ENCODE measurements at places on chromosomes 5 and 9. TPM values are rescaled to one million over a fixed set of nuclear protein-coding genes. Genes with fewer than 3 reads are reported as not detected.

- no peak for DNase-seq
Measured at GRCh38 chr9:107504585-107505455, 15.3 kb upstream of the KLF4 start.

GRCh38 chr5:123811831-123812230 lies 299.9 kb downstream of the CSNK1G3 start:
- no peak for DNase-seq

GRCh38 chr5:107257885-107258520 lies 412.7 kb downstream of the EFNA5 start:
- DNase-seq = no peak

GRCh38 chr5:110150199-110150598 lies 460.5 kb downstream of the MAN2A1 start:
- DNase-seq = no peak

DNA sequence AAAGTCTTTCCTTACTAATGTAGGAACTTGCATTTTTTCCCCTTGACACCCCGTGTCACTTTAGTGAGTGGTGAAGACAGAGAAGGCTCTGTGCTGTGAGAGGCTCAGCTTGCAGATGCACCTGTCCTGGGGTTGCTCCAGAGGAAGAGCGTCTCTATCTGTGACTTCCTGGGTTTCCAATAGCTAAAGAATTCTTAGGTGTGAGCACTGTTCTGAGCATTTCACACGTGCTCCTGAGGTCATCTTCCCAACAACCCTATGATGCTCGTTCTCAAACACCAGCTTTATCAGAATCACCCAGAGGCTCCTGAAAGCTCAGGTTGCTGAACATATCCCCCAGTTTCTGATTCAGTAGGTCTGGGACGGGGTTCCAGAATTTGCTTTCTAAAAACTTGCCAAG lies 6.4 kb upstream of the CTSV start:
- no peak for DNase-seq

DNA sequence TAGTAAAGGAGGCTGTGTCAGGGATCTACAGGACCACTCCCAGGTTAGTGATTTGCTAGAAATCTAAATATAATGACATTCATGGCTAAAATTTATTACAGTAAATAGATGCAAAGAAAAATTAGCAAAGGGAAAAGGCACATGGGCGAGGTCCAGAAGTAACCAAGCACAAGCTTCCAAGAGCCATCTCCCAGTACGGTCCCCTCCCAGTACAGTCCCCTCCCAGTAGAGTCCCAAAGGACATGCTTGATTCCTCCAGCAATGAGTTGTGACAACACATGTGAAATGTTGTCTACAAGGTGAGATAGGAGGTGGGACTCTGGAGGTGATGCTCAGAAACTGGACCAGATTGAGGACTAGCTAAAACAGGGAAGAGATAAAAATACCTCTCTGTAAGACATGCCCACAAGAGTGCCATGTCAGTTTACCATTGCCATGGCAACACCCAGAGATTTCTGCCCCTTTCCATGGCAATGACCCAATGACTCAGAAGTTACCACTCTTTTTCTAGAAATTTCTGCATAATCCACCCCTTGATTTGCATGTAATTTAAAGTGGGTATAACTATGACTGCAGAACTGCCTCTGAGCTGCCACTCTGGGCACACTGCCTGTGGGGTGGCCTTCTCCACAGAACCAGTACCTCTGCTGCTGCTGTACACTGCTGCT lies 27.9 kb upstream of the CEMIP2 start:
- DNase-seq = no peak

GRCh38 chr9:127293328-127293727 lies 28.8 kb downstream of the GARNL3 start:
- DNase-seq = no peak

DNA sequence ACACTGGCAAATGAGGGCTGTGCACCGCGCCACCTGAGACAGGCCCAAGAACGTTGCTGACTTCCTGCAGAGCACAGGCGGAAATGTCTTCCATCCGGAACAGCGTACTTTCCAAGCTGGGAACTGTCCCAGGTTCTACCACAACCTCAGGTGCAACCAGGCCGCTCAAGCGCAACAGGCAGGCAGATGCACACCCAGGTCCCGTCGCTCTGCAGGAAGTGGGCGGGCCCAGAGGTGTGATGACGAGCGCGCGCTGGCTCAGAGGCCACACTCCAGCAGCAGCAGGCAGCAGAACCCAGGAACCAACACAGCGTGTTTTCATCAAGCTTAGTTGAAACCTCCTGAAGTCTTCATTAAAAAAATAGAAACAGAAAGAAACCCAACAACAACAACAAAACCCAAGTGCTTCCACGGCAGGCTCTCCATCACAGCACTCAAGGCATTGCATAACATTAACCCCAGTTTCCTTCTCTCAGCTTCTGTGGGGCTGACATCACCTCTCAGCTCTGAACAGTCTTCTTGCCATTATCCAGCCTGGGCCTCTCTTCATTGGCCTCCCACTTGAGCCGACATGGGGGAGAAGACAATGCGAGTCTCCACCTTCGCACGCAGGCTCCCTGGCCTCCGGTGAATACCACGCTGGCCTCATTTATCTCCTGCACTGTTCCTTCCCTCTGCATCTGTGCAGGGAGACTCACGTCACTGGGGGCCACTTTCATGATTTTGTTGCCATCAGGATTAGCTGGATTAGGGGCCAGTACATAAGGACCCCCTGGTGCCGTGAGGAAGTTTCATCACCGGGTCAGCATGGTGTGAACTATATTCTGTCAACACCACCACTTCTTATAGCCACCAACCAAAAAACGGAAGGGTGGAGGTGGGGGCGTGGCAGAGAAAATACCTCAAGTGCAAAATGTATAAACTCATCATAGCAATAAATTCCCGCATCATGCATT lies 22.1 kb downstream of the PTCH1 start:
- no peak for DNase-seq

DNA sequence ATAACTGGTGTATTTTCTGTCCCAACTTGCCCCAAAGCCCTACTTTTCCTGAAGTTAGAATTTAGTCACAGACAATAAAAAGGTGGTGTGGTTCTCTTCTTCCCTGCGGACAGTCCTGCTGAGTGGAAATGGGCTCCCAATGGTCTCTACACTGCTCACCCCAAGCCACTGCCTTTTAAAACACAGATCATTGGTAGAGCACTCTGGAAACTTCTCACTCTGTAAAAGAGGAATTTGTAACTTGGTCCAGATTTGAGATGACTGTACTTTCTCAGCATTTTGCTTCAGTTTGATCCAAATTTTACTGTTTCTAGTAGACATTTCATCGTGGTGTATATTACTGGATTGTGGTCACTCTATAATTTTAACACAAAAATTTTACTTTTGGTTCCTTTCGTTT lies 80.3 kb upstream of the ROR2 start:
- DNase-seq = no peak

DNA sequence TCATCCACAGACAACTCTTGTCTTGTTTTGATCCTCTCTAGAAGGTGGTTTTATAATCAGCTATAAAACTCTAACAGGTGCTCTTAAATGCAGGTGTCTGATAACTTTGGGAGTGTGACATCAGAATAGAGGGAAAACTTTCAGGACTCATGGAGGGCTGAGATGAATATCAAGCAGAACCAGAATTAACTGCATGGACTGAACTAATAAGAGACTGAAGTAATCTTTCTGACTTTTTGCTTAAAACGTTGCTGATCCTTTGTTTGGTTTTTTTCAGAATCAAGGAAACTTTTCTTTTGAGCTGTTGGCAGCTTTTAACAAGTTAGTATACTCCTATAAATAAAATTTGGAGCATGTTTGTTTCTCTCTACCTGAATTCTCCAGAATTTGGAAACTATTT lies 2.3 kb upstream of the OR2V2 start:
- no peak for DNase-seq

DNA sequence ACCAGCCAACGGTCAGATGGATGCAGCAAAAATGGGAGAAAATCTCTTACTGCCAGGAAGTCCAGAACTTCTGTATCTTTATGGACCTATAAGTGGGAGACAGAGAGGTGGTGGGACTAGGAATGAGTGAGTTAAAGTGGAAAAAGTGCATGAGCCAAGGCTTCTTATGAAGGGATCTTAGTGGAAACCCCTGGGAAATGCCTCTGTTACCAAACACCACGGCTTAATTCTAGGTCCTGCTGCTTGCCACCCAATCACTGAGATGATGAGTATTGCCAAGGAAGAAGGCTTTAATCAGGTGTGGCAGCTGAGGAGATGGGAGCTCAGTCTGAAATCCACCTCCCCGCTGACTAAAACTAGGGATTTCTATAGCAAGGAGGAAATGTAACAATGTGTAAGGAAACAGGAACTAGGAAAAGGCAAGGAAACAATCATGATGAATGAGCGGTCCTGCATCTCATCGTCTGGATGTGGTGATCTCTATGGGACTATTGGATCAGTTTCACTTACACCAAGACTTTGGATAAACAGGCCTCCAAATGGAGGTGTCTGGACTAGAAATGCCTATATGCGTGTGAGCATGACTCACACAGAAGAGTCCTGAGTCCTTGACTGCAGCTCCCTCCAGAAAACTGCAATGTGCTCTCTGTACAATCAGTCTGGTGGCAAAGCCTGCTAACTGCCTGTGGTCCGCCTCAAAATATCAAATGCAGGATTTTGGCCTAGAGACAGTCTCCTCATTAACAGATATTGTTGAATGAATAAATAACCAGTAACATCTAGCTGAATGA lies 98.2 kb upstream of the PRR16 start:
- DNase-seq = no peak

- no peak for DNase-seq
Measured at GRCh38 chr5:145859897-145860296, 12.9 kb downstream of the GRXCR2 start.

Gene TMEFF1
- not detected for total RNA-seq

Gene TTC23L
- total RNA-seq = not detected

Gene PCDHAC2
- 3.1 TPM for total RNA-seq

Gene C9
- total RNA-seq = not detected

Gene CCDC187
- not detected for total RNA-seq

Gene ACTBL2
- not detected for total RNA-seq

Gene PCDHGA12
- total RNA-seq = 11.0 TPM

Gene IL13
- not detected for total RNA-seq

Gene PTAR1
- 54.1 TPM for total RNA-seq

Gene DNLZ
- 36.7 TPM for total RNA-seq

Gene SEC61B
- 149 TPM for total RNA-seq
